AG08395 (cell line): ENCODE measurements at places on chromosomes 4 and X.

GRCh38 chr4:20356565-20356964, 104.9 kb downstream of the SLIT2 start:
- DNase-seq = no peak

DNA sequence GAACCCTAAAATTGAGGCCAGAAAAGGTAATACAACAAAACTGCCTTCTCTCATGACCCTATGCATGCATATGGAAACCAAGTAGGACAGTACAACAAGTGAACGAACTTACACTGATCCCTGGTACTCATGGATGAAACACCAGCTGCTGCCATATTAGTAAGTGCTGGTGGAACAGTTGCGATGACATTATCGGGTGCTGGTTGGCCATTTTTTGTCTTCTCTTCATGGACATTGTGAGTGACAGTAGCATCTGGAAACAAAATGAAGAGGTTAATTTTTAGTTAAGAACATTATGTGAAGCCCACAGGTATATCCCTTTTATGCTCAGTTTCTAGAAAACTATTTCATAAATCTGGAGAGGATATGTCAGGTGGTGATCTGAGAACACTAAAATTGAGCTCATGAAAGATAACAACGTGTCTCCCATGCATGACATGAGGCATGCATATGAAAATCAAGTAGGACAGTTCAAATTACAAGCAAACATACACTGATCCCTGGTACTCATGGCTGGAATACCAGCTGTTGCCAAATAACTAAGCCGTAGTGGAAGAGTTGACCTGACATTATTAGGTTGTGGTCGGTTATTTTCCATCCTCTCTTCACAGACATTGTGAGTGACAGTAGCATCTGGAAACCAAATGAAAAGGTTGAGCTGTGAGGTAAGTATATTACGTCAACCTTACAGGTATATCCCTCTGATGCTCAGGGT, 74.2 kb upstream of the CT45A1 start:
- DNase-seq = no peak

GRCh38 chr4:8642651-8643321, 50.2 kb downstream of the CPZ start:
- no peak for DNase-seq

DNA sequence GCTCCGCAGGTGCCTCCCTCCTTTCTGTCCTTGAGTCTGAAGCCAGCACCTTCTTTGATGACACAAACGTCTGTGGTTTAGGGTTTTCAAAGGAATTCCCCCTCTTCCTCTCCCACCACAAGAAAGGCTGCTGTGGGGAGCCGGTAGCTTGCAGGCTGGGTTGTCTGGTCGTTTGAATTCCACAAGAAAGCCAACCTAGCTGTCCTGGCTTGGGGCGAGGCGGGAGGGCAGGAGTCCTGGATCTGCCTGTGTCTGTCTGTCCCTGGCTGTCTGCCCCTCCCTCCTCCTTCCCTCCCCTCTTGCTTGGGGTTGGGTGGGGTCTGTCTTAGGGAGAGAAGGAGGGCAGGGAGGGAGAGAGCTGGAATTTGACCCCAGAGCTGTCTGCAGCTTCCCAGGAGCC, 56.3 kb downstream of the SHROOM2 start:
- no peak for DNase-seq

DNA sequence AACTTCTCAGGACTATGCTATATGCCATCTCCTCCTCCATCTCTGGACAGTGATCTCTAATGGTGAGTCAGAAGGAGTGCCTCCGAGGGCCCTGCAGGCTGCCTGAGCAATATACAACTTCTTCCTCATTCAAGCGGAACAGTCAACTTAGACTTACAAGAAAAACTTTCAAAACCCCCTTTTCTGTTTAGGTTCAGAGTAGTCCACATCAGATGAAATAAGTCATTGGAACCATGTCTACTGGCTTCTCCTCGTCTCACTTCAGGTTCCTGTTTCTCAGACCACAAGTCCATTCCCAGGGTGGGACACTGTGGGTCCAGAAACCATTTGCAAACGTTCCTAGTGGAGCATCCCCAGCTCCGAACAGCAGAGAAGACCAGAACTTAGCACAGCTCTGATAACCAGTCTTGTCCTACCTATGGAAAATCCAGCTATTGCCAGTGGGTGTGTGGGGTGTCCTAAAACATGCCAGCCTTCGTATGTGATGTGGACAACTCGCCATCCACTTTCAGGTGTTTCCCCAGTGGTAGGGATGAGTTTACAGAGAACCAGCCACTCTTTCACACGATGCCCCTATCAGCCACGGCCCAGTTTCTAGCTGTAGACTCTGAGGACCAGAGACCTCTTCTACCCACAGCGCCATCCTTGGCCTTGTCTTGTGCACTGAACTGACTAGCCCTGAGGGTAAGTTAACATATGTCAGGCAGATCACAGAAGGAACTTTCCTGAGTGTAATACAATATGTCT, 32.7 kb upstream of the NKRF start:
- DNase-seq = no peak

GRCh38 chr4:44652002-44652401, 577 bp upstream of the YIPF7 start:
- DNase-seq = no peak

GRCh38 chrX:7815166-7815805, 27.7 kb upstream of the VCX start:
- DNase-seq = no peak

DNA sequence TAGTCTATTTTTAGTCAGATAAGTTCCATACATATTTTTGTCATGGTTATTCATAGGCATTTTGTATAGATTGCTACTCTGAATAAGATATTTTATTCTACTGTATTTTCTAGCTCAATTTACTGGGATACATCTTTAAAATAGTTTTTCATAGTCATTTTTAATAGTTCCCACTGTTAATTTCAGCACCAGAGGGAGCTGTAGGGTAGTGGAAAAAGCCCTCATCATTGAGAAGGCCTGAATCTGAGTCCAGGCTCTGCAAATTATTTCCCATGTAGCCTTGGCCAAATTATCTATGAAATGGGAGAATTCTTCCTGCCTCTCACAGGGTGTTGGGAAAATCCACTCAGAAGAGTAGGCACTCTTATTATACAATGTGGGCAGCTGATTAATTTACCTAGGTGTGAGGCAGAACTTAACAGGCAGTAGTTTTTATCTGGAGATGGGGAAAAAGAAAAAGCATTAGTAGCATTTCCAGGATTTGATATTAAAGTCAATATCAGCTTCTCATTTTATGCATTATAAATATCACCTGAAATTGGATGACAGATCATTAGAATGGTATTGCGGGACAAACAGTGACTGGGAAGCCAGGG, 102.9 kb upstream of the PAQR3 start:
- peak; percentile 46 for DNase-seq

GRCh38 chr4:108007984-108008383, 18.3 kb downstream of the HADH start:
- DNase-seq = no peak

DNA sequence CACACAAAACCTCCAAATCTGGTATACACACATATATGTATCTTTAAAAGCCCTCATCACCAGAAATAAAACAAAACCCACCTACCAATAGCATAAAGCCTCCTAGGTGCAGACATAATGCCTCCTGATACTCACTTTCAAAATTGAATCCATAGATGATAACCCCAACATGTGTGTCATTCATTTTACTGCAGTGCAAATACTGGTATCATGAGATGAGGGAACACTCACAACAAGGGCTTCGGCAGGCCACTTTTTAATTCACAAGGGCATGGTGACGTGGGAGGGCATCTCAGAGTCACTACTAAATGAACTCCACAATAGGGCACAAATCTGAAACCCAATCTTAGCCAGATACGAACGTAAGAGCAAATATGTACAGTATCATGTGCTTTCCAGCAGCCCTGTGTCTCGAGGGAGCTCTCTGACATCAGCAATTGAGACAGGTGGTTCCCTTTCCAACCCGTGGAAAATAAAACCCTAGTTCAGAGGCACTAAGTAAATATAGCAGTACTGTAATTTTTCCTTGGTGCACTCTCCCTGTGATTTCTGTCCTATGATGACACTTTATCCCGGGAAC, 14.1 kb upstream of the PPARGC1A start:
- no peak for DNase-seq

GRCh38 chrX:136574548-136574947, 42.5 kb downstream of the VGLL1 start:
- no peak for DNase-seq

- peak; percentile 63 for DNase-seq
Measured at GRCh38 chr4:74932832-74933561, at the start of gene PARM1. TSS of gene PARM1 (plus strand) at chr4:74933116. CDS start at chr4:74933328, 212 bp downstream.

- no peak for DNase-seq
Measured at GRCh38 chr4:166426300-166426863, 553.3 kb downstream of the TLL1 start.

GRCh38 chr4:13285336-13285735, 198.8 kb downstream of the RAB28 start:
- no peak for DNase-seq

- DNase-seq = no peak
Measured at GRCh38 chr4:80134936-80135701, 62.1 kb upstream of the ANTXR2 start.

- DNase-seq = no peak
Measured at GRCh38 chr4:98977557-98977956, 18.0 kb upstream of the METAP1 start.

- peak; percentile 5 for DNase-seq
Measured at GRCh38 chrX:55767100-55767499, 49.6 kb downstream of the RRAGB start.

DNA sequence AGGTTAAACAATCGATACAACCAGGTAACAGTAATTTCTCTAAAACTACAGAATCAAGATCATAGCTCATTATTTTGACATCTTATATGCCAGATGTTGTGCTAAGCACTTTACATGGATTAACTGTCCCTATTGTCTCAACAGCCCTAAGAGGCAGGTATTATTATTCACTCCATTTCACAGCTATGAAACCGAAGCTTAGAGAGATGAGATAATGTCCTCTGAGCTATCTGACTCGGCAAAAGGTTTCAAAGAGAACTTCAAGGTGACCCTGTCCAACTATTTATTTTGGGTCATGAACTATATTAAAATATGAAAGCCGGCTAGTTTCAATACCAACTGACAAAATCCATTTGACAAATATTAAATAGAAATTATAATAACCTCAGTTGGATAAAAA, 10.3 kb downstream of the SLC25A5 start:
- DNase-seq = no peak

DNA sequence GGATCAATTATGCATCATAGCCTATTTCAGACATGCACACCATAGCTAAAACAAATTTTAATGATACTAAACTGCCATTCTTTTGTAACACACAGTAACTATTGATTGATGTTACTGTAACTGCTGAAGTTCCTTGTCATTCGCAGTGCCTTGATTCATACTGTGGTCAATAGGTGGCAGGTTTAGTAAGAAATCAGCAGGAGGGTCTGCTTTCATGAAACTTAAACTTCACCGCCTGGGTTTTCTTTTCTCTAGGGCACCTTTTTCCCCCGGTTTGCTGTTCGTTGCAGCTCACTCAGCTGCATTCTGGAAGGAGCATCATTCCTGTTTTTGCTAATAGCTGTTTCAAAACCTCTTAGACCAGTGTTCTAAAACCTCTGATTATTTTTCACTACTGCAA, 88.1 kb downstream of the RPA4 start:
- DNase-seq = no peak

DNA sequence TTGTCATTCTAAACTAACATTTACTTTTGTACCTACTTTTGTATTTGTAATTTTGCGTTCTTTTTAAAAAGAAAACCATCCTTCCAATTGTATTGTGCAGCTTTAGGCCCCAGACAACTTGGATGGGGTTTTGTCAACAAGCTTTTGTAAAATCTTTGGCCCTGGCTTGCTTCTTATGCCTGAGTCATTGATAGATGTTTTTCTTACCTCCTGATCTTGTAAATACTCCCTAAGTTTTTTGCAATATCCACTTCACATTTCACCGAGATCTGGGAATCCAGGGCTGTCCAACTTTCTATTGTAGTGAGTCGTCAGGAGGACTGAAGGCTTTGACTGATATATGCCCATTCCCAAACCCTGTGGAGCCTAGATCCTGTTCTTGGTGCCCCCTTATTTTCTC, 126.9 kb upstream of the GUCY1A1 start:
- DNase-seq = no peak

DNA sequence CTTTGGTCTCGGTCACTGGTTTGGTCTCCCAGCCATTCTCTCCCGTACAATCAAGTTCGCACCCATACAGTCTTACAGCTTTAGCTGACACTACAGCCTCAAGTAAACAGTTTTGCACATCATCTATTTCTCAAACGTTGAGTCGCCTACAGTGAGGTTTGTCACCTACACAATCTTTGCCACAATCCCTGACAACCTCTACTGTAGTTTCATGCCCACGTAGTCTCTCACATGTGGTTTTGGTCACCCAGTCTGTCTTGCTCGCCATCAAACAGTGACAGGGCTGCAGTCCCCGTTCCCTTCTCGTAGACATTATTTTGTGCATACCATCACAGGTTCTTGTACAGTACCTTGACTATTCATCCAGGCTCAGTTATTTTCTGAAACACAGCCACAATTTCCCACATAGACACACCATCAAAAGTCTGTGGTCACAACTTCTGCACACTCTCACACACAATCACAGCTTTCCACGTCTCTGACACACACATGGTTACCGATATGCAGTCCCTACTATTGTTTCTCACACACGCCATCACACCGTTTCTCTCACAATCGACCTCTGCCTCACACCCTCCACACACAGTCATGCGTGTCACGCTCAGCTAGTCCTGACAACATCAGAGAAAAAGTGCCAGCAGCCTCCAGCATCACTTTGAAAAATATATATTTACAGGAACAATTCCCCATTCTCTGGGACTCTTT, 5.3 kb upstream of the CFP start:
- DNase-seq = no peak
